Endothelial cell of umbilical vein (primary cell): ENCODE measurements at places on chromosomes 16 and 17. TPM values are rescaled to one million over a fixed set of nuclear protein-coding genes. Genes with fewer than 3 reads are reported as not detected.

The RNF135 gene
- total RNA-seq: 11.6 and 11.7 TPM in 2 replicates

The VPS25 gene
- 45.0 and 47.1 TPM in 2 replicates for total RNA-seq

The CTRB1 gene
- total RNA-seq: not detected in 2 replicates

The SLFN14 gene
- not detected in 2 replicates for total RNA-seq

The HSPB9 gene
- total RNA-seq: not detected in 2 replicates

The PABPN1L gene
- total RNA-seq: not detected in 2 replicates

The MYOCD gene
- not detected in 2 replicates for total RNA-seq

The ADORA2B gene
- 6.5 and 9.8 TPM in 2 replicates for total RNA-seq

The SOX8 gene
- total RNA-seq: 0.42 and 0.53 TPM in 2 replicates

The ZMYND15 gene
- 0.44 TPM in 1 of 2 replicates, not detected in the other for total RNA-seq

The PROCA1 gene
- 2.1 and 2.6 TPM in 2 replicates for total RNA-seq
